ENCODE measurements at places on chromosomes 2 and 18.

DNA sequence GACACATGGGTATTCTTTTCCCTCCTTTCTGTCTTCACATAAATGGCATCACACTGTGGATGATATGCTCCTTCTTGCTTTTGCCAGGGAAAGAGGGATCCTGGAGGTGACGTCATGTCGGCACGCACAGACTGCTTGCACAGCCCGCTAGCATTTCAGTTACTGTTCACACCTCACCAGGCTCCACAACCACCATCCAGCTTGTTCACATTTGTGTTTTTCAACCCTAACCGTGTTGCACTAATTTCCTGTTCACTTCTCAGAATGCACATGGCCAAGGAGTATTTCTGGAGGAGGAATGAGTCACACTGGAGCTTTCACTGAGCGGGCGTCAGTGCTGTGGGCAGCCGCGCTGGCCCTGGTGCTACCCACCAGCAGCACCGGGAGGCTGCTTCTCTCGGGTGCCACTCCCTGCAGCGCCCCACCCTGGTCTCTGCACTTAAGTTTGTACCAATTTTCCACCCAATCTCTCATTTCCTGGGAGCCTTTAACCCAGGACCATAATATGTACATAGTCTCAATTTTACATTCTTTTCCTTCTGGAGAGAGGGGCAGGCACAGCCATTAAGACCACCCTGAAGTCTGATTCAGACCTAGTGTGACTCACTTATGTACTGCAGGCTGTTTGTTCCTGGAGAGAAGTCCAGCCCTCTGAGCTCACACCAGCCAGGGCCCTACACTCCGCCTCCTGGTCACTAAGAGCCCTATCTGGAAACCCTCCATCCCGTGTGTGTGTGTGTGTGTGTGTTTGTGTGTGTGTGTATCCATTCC, 65.1 kb downstream of the MBP start:
- no peak for DNase-seq

DNA sequence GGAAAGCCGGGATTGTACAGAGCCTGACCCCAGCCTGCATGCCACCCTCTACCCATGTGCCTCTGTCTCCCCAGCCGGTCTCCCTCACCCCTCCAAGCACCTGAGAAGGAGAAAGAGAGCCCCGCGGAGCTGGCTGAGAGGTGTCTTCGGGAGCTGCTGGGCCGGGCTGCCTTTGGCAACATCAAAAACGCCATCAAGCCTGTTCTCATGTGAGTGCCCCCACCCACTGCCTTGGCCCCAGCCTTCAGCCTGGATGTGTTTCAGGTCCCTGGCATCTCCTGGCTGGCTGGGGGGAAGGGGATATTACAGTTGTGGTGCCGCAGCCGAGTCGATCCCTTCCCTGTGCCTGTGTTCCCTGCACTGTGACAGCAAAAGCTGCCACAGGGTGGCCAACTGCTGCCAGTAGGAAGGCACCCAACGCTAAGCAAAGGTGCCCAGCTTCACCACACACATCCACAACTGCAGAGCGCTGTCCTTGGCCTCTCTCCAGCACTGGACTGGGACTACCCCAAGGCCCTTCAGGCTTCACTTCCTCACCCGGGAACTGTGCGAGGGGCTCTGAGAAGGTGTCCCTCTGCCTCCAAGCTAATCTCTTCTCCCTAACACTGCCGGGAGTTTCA, 38.4 kb downstream of the POMC start:
- no peak for DNase-seq

DNA sequence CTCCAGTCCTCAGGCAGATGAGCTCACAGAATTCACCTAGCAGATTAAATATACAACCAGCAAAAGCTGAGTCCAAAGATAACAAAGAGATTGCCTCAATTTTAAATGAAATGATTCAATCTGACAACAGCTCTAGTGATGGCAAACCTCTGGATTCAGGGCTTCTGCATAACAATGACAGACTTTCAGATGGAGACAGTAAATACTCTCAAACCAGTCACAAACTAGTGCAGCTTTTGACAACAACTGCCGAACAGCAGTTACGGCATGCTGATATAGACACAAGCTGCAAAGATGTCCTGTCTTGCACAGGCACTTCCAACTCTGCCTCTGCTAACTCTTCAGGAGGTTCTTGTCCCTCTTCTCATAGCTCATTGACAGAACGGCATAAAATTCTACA, 86.0 kb downstream of the PTRHD1 start:
- no peak for DNase-seq

DNA sequence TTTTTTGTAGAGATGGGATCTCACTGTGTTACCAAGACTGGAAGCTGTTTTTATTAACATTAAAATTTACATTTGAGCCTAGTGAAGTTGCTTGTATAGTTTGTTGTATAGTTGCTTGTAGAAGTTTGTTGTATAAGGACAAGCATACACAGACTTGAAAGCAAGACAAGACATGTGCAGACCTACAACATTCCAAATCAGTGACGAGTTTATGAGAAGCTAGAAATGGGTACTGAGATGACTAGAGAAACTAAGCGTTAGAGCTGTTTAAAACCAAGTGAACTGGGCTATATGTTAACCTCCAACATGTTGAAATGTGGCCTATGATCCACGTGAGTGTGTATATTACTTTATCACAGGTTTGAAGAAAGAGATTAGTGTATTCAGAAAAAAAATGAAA, 39.1 kb downstream of the ABCB11 start:
- DNase-seq = no peak

GRCh38 chr2:230602562-230603230, 109.9 kb upstream of the CAB39 start:
- DNase-seq = peak; percentile 12
